NCI-H1930 (cell line): ENCODE measurements at places on chromosomes 7 and 10.

- DNase-seq, result no peak
Observed at GRCh38 chr7:47610506-47611044, 28.7 kb upstream of the TNS3 start.

- no peak for DNase-seq
Observed at GRCh38 chr10:29623797-29624196, 11.0 kb downstream of the SVIL start.

DNA sequence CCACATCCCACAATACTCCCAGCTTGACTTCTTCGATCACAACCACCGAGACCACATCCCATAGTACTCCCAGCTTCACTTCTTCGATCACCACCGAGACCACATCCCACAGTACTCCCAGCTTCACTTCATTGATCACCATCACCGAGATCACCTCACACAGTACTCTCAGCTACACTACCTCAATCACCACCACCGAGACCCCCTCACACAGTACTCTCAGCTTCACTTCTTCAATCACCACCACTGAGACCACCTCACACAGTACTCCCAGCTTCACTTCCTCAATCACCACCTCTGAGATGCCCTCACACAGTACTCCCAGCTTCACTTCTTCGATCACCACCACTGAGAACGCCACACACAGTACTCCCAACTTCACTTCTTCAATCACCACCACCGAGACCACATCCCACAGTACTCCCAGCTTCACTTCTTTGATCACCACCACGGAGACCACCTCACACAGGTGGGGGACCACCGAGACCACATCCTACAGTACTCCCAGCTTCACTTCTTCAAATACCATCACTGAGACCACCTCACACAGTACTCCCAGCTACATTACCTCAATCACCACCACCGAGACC is 8.6 kb downstream of the MUC3A start:
- DNase-seq, result no peak

GRCh38 chr10:13681960-13682359 is 95.2 kb downstream of the PRPF18 start:
- DNase-seq, result no peak

DNA sequence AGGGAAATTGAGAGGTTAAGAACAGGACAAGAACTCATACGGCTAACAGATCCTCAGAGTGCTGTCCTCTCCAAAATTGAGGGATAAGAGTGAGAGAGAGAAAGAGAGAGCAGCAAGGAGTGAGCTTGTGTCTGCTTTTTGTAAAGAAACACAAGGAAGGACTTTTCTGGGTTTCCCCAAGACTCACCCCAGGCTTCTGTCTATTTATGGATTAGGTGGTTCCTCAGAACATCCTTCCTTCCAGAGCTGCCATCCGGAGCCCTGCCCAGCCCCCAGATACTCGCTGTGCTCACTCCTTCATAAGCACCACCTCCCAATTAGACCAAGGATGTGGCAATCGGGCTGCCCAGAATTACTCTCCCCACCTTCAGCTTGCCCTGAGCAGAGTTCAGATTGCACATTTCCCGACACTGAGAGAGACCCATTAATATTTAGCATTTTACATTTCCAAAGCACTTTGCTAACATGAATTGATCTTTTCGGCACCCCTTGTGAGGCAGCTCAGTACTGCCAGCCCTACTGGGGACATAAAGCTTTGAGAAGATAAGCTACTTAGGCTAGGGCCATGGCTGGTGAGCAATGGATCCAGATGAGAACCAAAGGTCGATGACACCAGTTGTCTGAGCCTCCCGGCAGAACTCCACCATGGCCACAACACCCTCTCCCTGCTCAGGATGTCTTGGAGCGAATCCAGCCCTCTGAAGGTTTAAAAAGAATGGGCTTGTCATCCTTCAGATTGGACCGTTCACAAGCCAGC is 19.2 kb upstream of the R3HCC1L start:
- no peak for DNase-seq

DNA sequence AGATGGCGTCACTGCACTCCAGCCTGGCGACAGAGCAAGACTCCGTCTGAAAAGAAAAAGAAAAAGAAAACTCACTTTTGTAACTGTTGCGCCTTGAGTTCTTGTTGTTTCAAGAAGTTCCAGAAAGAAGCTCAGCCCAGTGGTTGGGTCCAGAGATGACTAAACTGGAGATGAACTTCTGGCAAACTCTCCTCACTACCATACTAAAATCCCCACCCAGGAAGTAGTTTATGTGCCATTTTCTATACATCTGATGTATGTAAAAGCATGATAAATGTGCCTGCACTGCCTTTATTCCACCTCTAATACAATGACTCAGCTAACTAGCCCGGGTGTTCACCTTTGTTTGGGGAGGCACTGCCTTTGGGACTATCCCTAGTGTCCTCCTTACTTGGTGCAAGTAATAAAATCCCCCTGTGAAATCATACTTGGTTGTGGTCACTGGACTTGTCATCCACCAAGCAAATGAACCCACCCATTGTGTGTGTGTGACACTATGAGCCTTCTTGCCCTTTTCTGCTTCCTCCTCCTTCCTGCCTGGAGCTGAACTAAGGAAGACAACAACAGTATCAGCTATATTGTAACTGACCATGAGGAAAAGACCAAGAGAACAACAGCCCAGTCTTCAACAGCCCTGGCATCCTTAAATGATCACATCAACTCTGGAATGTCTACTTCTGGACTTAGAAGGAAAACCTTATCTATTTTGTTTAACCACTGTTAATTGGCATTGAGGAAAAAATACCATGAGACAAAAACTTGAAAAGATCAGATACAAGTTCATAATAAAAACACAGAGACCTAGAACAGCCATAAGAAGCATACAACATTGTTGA is 33.6 kb downstream of the JMJD1C start:
- DNase-seq, result no peak

DNA sequence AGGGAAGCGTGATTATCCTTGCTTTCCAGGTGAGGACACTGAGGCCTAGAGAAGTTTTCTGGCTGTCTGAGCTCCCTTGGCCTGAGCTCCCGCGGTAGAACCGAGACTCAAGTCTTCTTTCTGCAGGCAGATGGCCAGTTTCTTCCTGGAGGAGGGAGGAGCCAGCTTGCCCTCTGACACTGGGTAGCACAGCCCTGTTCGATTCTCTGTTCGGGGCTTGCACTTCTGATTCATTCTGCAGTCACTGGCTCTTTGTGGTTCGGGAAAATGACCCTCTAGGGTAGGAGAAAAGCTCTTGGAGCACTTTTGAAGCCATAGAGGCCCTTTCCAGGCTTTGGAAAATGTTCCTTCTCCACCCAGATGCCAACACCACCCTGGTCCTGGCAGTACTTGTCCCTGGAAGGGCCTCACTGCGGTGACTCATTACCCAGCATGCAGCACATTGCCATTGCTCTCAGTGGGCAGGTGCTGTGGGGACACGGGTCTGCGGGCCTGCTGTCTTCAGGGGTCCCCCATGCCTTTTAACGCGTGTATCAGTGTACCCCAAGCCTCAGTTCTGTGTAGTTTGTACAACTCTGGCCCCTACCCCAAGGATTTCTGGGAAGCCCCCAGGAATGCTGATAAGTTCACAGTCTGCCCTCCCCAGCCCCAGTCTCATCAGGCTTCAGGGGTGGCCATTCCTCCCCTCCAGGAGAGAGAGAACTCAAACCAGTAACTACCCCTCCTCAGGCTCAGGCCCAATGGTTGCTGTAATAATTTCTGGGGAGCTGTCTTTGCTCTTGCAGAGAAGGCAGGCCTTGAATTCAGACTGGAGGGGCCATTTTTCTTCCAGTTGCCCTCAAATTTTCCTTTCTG is 11.9 kb downstream of the CHST3 start:
- no peak for DNase-seq

DNA sequence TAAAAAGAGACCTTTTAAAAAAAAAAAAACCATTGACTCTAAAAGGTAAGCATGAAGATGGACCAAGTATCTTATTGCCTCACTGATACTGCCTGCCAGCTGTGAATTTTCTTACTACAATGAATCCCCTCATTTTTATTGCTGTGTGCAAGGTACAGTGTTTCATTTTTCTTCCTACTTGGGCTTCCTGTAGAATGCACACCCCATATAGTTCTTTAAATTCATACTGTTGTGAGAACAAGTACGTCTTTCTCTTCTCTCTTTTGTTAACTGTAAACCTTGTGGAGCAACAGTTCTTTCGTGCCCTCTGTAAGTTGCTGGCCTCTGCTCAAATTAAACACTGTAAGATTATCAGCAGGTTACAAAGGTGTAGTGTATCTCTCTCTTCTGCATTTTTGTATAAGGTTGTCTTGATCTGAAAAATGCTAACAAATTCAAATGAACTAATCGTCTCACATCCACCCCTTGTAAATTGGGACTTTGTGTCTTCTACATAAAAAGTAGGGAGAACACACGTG is 105.6 kb downstream of the VTI1A start:
- no peak for DNase-seq

GRCh38 chr7:17054206-17054605 is 172.4 kb upstream of the AGR3 start:
- no peak for DNase-seq

GRCh38 chr7:24602860-24603456 is 29.7 kb downstream of the PALS2 start:
- DNase-seq, result no peak

DNA sequence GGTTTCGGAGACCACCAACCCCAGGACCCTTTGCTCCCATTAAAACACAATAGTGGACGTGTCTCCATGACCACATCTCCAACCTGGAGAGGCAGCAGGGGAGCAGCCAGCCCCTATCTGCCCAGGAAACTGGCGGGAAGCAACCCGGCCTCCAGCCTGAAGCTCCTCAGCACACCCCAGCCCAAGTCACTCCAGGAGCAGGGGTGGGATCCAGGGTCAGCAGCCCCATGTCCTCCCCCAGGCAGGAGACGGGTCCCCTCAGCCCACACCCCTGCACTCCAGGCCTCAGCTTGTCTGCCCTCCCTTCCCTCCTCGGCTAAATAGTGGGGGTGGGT is 601 bp downstream of the ADAM8 start:
- DNase-seq, result no peak

DNA sequence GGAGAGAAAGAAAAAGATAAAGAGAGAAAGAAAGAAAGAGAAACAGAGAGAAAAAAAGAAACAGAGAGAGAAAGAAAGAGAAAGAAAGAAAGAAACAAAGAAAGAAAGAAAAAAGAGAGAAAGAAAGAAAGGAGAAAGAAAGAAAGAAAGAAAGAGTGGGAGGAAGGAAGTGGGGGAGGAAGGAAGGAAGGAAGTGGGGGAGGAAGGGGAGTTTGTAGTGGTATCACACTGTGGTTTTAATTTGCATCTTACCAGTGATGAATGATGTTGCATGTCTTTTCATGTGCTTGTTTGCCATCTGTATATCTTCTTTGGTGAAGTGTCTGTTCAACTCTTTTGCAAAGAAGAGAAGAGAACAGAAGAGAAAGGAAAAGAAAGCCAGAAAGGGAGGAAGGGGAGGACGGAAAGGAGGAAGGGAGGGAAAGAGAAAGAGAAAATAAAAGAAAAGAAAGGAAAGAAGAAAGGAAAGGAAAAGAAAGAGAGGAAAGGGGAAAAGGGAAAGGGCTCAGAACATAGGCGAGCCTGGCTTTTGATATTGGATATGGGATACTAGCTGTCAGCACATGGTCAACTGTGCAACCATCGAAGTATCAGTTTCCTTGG is 79.2 kb upstream of the FRMD4A start:
- DNase-seq, result no peak

DNA sequence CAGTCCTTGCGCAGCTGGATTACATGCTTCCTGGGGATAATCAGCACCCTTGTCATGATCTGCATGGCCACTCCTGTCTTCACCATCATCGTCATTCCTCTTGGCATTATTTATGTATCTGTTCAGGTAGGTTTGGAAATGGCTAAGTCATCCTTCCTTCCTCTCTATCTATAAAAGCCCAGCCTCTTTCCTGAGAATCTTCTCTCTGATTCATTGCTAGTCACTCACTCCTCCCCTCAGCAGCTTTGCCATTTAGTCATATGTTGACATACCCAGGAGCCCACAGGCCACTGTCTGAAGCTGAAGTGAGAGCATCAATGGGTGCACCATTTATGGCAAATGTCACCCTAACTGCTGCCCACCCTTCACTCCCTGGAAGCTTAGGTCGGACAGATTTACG is 52.0 kb downstream of the ABCC2 start:
- DNase-seq, result no peak

DNA sequence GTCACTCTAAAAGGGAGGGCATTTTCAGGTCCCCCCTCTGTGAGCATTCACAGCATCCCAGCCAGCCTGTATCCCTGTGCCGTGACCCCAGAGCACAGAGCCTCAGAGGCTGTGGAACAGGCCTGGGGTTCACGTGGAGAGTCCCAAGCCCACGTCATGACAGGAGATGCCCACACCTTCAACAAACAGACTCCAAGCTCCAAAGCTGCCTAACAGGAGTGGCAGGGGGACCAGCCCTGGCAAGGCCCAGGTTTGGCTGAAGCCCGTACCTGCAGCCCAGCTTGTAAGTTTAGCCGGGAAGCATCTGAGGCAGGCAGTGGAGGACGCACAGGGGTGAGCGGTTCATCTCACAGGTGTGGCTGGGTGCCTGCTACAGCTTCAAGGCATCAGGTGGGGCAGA is 33.5 kb downstream of the LHPP start:
- DNase-seq, result no peak

- no peak for DNase-seq
Observed at GRCh38 chr7:87687653-87688254, 59.6 kb downstream of the RUNDC3B start.

DNA sequence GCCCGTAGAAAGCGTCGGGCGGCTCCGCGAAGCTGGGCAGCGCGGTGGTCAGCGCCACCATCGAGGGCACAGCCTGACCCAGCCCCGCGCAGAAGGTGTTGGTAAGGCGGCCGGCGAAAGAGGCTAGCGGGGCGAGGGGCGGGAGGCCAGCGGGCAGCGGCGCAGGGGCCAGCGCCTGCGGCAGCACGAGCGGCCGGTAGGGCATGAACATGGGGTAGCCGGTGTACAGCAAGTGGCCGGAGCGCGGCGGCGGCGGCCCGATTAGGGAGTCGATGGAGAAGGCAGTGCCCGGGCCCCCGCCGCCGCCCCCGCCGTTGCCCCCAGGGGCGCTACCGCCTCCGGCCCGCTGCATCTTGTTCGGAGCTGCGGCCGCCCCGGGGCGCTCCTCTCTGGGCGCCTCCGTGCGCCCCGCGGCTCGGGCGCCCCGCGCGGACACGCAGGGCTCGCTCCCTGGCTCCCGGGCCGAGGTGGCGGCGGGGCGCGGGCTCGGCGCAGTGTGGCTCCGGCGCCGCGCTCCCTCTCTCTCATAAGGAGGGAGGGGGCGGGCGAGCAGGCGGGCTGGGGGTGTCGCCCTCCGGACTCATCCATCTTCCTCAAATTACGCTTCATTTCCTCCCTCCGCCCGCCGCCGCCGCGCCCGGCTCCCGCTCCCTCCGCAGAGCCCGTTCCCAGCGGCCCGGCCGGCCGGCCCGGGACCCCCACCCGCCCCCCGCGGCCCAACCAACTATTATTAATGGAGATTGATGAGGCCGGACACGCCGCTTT is at the start of gene GBX1:
GBX1 (minus strand) TSS at position 498 of the 765 bp plus-strand sequence; CDS start at position 352, 146 bp downstream.
- DNase-seq, result peak; percentile 64

- DNase-seq, result no peak
Observed at GRCh38 chr7:51228386-51228958, 88.1 kb downstream of the COBL start.

GRCh38 chr7:148941598-148942275 is 57.6 kb upstream of the EZH2 start:
- DNase-seq, result peak; percentile 79

- no peak for DNase-seq
Observed at GRCh38 chr7:138608275-138608674, 92.9 kb downstream of the SVOPL start.
